Stimulated activated CD4-positive, alpha-beta T cell treated with anti-CD3 and anti-CD28 coated beads, Interleukin-12 subunit alpha, Interleukin-12 subunit beta, amount 100 ng/mL, for 24 hours (primary cell): ENCODE measurements at places on chromosomes 2 and 18.

GRCh38 chr2:131049150-131049718 lies 44.0 kb downstream of the FAM168B start:
- DNase-seq, result no peak

DNA sequence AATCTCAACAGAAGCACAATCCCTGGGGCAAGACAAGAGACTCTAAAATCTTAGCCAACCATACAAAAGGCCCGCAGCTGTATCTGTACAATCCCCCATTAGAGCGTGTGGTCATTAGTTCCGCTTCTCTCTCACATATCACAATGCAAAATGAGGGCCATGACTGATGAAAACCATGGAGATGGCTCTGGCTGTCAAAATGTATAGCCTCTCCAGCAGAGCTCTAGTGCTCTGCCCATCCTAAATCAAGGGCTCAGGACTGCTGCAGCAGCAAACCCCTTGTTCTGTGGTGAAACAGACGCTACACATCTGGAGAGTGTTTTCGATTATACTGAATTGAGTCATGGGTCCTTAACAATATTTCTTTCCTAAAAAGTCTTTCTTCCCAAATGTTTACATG lies 221.0 kb downstream of the PID1 start:
- no peak for DNase-seq

GRCh38 chr18:45554389-45554737 lies 60.9 kb upstream of the SLC14A2 start:
- no peak for DNase-seq

DNA sequence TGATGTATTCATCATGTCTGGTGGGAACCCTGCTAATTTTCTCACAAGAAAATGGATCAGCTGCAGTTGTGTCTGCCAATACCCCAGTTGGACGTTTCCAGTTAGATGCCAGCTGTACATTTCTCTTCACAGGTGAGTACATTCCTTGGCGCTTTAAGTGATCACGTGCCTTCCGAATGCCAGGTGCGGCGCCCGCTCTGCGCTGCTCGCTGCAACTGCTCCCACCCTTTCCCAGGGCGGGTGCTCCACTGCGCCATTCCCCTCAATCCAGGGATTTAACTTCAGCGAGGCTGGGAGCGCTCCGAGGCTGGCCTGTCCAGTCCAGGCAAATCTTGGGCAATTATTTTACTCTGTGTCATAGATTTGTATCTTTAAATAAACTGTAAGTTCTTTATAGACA lies 225.0 kb upstream of the RAB6C start:
- no peak for DNase-seq

DNA sequence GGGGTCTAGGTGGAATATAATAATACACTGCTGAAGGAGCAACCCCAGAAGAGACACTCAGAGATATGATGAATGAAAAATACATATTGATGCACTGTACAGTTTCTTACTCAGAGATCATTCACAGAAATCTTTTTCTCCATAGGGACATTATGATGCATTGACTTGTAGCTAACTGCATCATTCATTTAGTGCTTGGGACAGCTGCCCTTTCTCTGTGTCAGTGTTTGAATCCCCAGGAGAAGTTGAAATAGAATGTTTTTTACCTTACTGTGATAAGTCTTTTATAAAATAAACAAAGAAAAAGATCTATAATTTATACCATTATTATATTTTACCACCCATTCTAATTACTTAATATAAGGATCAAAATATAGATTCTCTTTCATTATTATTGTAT lies 91.7 kb upstream of the DSEL start:
- DNase-seq, result no peak

GRCh38 chr2:162521871-162522650 lies 178.1 kb downstream of the GCA start:
- no peak for DNase-seq

GRCh38 chr2:114025030-114025429 lies 135.1 kb downstream of the ACTR3 start:
- no peak for DNase-seq

DNA sequence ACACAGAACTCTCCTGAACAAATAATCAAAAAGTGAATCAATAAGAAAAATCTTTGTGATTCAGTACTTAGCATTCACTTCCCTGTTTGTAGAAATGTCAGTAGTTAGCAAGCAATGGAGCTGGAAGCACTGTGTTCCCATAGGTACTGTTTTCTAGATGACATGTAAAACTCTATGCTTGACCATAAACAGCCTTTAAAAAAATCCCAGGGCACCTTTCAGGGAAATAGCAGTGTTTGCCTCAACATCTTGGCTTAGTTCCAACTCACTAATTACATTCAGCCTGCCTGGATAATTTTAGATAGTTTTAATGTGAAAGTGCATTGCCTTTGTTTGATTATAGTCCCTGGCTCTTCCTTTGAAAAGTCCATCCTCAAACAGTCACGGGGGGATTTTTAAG lies 721.8 kb downstream of the ERBB4 start:
- no peak for DNase-seq

GRCh38 chr2:120269816-120270215 lies 17.2 kb downstream of the RALB start:
- DNase-seq, result no peak

GRCh38 chr18:58228176-58228575 lies 184.2 kb downstream of the NEDD4L start:
- DNase-seq, result no peak

DNA sequence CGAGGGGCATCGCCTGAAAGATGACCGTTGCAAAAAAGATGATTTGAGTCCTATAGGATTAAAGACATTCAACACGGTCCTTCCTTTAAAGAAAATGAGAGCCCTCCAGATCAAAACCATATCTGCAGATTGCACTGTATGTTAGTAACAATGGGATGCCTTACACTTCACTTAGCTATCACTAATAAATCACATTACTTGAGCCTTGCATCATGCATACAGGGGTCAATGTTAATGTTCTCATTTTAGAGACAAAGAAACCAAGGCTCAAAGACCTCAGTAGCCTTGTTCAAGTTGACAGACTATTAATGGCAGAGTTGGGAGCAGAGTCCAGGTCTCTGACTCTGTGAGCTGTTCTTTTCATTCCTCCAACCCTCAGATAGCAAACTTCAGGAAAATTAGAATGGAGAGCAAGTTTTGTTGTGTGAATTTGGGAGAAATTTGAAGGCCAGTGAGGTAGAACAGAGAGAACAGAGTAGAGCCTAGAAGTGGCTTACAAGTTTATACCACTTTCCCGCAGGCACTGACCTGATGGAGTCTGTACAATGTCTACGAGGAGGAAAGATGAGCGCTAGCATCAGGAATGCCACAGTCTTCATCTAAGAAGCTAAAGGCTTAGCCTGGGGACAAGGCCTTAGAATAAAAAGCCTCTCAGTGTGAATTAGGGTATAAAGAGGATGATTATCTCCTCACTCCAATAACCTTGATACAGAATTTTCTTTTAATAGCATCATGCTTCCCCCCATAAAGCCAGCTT lies 48.3 kb downstream of the TRIB2 start:
- no peak for DNase-seq

GRCh38 chr2:59713577-59713976 lies 839.9 kb downstream of the BCL11A start:
- DNase-seq, result no peak

DNA sequence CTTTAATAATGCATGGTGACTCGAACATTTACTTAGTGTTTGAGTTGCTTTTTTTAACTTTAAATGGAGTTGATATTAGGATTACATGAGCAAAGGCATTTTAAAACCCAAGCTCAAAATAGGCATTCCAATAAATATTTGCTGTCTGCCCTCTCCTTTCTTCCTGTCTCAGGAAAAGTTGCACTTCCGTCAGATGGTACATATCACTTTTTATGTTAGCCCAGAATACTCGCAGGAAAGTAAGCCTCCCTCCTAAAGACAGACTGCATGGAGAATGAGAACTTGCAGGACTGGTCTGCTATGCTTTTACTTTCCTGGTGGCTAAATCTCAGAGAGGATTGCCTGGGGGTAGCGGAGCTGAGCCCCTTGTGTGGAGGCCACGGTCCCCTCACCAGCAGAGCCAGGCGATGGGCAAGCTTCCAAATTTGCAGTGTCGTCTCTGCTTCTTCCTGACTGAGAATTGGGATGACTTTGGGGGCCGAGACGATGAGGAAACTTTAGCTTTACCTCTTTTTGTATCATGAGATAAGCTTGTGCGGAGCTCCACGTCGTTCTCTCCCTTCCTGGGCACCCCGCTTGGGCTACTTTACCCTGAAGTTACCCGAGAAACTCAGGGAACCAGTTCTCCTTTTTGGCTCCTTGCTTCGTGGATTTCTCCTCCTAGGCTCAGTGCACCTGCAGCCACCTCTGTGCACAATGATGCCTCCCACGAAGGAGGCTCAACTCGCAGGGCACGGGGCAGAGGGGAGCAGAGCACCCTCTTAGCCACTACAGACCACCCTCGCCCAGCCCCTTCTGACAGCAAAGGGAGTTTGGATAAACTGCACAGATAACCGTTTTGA lies 223.3 kb downstream of the SH3RF3 start:
- DNase-seq, result no peak

GRCh38 chr2:48587560-48587959 lies 30.1 kb upstream of the GTF2A1L start:
- no peak for DNase-seq

DNA sequence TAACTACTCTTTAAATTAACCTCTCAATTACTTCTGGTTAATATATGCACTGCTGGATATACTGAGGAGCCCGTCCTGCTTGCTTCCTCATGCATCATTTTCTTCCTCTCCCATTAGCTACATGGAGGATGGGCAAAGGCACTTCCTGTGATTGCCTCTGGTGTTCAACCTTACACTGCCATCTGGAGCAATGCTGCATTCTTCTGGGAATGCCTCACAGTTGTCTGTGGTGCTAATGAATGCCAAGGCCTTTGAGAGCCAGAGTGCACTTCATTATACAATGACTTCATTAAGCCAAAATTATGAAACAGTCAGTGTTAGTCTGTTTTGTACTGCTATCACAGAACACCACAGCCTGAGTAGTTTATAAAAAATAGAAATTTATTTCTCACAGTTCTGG lies 134.8 kb upstream of the DOCK10 start:
- no peak for DNase-seq

- no peak for DNase-seq
These were observed 120.3 kb upstream of the CAPN13 start for GRCh38 chr2:30927465-30928075.

DNA sequence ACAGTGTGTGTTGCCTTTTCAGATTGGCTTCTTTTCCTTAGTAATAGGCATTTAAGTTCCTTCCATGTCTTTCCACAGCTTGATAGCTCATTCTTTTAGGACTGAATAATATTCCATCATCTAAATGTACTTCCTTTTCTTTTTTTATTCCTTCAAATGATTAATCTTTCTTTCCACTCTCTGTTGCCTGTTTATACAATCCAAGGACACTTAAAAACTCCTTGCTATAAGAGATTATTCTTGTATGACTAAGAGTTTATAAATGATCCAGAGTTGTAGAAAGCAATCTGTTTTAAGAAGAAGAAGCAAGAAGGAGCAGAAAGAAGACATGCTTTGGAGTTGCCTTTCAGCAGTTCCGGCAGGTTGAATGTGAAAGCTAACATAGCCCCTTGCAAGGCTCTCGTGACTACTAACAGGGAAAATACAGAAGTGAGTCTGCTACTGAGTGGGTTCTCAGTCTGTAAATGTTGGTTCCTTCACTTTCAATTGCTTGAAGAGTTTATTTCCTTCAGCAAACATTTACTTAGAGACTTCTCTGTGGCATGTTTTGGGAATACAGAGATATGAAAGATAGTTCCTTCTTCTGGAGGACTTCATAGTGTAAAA lies 123.0 kb downstream of the PMAIP1 start:
- DNase-seq, result no peak

- no peak for DNase-seq
These were observed 438.6 kb downstream of the TXNL1 start for GRCh38 chr18:56199580-56200330.

GRCh38 chr2:162085090-162085891 lies 11.3 kb upstream of the DPP4 start:
- DNase-seq, result no peak
